ENCODE measurements at places on chromosomes 5 and 9.
A peak's percentile ranks its signal among the peaks of the same experiment; 100 is the strongest.

- no peak for DNase-seq
These were observed at the start of gene HAVCR2 for GRCh38 chr5:157108976-157109375. Gene HAVCR2 (minus strand): TSS chr5:157109044. CDS start chr5:157108983, 61 bp downstream.

DNA sequence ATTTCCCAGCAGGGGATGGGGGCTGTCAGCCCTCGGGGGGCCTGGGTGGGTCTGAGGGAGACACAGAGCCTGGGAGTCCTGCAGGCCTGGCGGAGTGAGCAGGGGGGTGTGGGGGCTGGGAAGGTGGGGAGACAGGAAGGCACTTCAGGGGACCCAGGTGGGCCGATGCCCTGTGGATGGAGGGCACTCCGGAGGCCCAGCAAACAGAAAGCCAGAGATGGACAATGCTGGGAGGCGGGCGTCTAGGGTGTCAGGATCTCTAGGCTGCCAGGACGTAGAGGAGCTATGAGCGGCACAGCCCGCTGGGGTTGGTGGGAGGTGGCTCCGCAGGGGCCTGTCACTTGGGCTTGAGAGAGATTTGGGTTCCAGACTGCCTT lies 87.6 kb upstream of the COL5A1 start:
- DNase-seq: no peak

GRCh38 chr9:36640771-36641381 lies 68.2 kb downstream of the MELK start:
- no peak for DNase-seq

DNA sequence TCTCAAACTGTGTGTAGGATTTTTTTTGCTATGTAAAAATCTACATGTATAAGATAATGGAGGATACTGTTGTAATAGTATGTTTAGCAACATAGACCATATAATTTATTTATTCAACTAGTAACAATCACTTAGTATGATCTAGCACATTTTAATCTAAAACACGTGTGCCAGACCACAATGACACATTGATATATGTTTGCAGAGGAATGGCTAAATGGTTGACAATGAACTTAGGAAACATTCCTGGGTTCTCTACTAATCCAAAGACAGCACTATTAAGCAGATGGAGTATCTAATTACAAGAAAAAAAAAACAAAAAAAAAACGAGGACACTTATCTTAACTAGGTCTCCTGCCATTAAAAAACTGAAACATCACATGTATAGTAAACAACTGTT lies 261.7 kb upstream of the PAPPA start:
- DNase-seq: no peak

DNA sequence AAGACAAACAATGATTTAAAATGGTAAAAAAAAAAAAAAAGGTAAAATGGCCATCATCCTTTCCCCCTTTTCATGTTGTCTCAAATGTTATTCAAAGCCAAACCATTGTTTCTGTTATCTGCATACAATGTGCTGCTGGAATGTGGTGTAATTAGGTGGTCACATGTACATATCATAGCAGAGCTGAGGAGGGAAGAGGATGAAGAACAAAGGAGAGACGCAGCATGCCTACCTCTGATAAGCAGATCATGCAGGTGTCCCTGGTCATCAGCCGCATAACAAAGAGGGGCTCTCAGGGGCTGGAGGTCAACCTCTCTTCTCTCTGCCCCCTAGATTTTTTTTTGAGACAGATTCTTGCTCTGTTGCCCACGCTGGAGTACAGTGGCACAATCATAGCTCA lies 141.0 kb downstream of the CARTPT start:
- DNase-seq: no peak

DNA sequence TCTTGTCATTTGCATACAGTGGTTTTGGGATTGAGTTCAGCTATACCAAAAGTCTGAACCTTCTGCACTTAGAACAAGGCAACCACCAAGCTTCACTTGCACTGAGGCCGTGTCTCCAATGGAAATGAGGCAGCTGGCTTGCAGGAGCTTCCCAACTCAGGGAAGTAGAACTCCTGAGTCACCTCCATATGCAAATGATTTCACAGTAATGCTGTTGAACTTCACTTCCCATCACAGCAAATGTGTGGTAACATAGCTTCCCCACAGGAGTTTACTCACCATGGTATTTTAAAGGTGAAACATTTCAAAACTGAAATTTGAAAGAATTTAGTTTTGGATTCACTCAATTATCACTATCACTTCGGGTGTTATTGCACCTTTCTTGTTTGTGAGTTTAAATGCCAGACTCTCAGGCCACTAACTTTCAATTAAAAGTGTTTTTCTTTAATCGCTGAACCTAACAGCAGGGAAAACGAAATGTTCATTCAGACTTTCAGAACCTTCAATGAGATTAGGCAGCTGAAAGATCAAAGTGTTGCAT lies 9.0 kb downstream of the CD274 start:
- no peak for DNase-seq

DNA sequence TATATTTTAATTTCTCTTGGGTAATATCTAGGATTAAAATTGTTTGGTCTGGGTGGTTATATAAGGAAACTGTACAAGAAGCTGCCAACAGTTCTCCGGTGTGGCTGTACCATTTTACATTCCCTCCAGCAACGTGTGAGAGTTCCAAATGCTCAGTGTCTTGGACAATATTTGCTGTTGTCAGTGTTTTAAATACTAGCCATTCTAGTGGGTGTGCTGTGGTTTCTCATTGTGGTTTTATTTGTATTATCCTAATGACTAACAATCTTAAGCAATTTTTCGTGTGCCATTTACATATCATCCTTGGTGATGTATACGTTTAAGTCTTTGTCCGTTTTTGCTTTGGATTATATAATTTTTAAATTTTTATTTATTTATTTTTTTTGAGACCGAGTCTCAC lies 34.0 kb downstream of the TNFSF15 start:
- DNase-seq: no peak

- no peak for DNase-seq
These were observed 4.6 kb upstream of the HNRNPA0 start for GRCh38 chr5:137758715-137759306.

GRCh38 chr5:95241-95980 lies 3.4 kb downstream of the PLEKHG4B start:
- no peak for DNase-seq

DNA sequence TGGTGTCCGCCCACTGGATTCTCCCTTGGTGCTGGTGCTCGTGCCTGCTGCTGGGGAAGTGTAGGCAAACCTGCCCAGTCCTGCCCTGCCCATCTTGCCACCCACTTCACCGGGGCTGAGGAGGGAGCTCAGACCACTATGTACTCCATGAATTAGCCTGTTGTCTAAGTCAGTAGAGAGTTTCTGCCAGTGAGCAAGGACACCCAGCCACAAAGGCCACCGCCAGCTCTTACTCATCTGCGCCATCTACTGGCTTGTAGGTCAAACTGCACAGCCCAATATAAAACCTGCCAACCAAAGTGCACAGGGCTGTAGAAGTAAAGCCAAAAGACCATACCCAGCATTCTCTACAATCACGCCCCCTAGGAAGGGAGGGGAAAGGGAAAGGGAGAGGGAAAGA lies 102.3 kb downstream of the GLIS3 start:
- no peak for DNase-seq

DNA sequence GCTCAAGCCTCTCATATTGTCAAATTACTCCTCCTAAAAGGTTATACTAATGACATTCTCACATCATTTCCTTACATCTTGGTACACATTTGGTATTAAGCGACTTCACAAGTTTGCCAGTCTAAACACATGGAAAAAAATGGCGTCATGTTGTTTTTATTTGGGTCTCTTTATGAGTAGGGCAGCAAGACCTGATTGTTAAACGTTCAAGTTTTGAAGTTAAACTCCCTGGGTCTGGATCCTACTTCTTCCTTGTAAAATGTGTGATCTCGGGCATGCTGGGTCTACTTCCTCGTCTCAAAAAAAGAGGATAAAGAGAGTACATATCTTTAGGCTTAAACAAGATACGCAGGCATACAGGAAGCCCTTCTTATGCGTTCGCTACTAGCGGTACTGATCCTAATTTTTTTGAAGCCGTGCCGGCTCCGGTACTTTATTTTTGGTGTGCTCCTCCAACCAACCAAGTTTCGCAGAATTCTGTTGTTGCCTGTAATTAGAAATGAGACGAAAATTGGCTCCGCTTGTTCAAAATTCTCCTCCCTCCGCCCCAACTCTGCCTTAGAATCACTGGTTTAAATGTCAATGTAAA lies 596 bp upstream of the CDC37L1 start:
- no peak for DNase-seq

- DNase-seq: no peak
These were observed 166.6 kb downstream of the RFX3 start for GRCh38 chr9:3359048-3359692.

DNA sequence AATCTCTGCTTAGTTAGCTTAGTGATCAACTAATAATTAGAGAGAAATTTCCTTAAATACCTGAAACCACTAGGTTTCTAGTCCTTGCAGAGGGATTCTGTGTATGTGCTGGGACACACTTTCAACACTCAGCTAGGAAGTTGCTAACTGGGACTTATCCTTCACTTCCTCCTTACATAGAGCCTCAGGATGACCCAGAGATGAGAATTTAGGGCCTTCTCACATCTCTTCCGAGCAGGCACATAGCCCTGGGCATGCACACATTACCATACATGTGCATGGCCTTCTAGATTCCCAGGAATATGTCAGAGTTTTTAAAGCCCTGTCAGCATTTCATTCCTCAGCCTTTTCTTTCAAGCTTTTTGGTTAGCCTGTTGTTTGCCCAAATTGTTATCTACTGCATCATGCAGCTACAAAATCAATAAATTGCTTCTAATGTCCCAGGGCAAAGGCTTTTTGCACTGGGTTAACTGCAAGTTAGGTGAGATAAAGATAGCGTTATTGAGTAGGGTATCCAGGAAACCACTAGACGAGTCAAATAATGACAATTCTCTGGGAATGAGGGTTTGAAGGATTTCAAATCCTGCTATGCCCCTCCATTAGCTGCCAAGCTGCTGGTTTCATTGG lies 22.0 kb upstream of the CDK20 start:
- DNase-seq: no peak

- DNase-seq: no peak
These were observed 382.9 kb downstream of the MAT2B start for GRCh38 chr5:163888366-163888765.

GRCh38 chr5:172837640-172838039 lies 3.6 kb downstream of the ERGIC1 start:
- no peak for DNase-seq

DNA sequence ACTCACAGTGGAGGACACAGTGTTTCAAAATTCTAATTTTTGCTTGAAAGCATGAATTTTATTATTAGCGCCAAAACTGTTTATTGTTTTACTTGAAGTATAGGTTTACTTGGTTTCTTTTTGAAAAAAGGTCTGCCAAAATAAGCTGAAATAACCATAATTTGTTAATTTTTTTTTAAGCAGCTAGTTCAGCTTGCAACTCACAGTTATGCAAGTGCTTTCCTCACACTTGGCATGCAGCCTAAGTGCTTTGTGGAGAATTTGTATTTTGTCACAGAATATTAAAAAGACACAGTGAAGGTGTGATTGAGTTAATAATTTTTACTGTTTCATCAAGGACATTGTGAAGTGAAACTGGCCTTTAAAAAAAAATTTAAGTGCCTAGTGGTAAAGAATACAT lies 21.6 kb downstream of the PBX3 start:
- no peak for DNase-seq

- DNase-seq: no peak
These were observed 391.1 kb upstream of the GRIA1 start for GRCh38 chr5:153099328-153099727.

- DNase-seq: no peak
These were observed 296.3 kb upstream of the SMARCA2 start for GRCh38 chr9:1718836-1719235.

- DNase-seq: no peak
These were observed 497.6 kb upstream of the CD180 start for GRCh38 chr5:67693956-67694809.

DNA sequence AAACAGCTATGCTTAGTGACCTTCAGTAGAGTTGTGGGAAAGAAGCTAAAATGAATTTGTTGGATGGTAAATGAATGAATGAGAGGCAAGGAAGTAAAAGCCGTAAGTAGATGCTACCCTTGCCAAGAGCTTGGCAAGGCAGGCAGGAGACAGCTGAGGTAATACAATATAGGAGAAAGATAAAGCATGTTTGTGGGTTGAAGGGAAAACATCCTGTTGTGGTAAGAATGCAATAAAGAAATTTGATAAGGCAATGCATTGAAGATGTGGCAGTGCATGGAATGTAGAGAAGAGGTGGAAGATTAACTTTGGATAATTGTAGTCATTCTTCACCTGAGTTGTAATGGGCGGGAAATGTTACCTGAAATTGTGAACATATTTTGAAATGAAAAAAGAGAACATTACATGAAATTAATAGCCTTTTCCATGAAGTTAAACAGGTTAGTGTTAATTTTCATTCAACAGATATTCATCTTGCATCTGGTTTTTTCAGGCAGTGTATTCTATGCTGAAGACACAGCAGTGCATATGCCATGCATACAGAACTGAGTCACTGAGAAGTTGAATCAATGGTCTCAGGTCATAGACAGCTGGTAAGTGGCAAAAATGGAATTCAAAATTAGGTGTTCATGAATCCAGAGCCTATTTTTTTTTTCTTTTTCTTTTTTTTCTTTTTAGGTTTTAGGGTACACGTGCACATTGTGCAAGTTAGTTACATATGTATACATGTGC lies 43.4 kb upstream of the SPINK5 start:
- DNase-seq: no peak

GRCh38 chr5:109997161-109997560 lies 307.4 kb downstream of the MAN2A1 start:
- no peak for DNase-seq

GRCh38 chr5:171573451-171574225 lies 154.2 kb downstream of the FGF18 start:
- no peak for DNase-seq

GRCh38 chr9:21428235-21428634 lies 12.0 kb upstream of the IFNA1 start:
- no peak for DNase-seq

DNA sequence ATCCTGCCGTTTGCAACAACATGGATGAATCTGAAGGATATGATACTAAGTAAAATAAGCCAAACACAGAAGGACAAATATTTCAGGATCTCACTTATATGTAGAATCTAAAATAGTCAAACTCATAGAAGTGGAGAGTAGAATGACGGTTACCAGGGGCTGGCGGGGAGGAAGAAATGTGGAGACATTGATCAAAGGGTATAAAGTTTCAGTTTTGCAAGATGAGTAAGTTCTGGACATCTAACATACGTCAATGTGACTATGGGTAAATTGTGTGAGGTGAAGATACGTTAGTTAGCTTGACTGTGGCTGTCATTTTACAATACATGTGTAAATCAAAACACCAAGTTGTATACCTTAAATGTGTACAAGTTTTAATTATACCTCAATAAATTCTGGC lies 200.3 kb downstream of the SNX18 start:
- no peak for DNase-seq

- DNase-seq: no peak
These were observed 104.4 kb downstream of the SSBP2 start for GRCh38 chr5:81646469-81646995.

GRCh38 chr5:132425009-132425937 lies 55.8 kb downstream of the SLC22A5 start:
- DNase-seq: peak; percentile 29
